CD4-positive, alpha-beta T cell (primary cell): ENCODE measurements at places on chromosomes 2 and 18.
A peak's percentile ranks its signal among the peaks of the same experiment; 100 is the strongest.

- DNase-seq, result no peak
Observed at GRCh38 chr2:100625717-100626116, 62.9 kb downstream of the PDCL3 start.

DNA sequence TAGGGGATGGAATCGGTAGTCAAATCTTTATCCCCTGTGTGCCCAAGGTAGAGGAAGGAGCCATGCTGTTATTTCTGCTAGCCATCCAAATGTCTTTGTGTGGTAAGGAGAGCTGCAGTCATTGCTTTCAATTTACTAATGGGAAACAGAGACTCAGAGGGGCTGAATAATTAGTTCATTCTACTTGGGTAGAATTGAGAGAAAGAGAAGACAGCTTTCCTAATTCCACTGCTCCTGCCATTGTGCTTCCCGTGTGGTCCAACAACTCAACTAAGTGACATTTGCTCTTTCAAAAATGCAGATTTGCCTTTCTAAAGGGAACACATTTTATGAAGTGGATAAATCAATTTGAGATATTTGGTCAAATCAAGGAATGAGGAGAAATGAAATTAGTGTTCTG lies 136.1 kb downstream of the AQP4 start:
- DNase-seq, result no peak

- DNase-seq, result no peak
Observed at GRCh38 chr2:57376985-57377384, 669.6 kb upstream of the VRK2 start.

GRCh38 chr18:58761241-58761969 lies 90.1 kb downstream of the MALT1 start:
- DNase-seq, result no peak

DNA sequence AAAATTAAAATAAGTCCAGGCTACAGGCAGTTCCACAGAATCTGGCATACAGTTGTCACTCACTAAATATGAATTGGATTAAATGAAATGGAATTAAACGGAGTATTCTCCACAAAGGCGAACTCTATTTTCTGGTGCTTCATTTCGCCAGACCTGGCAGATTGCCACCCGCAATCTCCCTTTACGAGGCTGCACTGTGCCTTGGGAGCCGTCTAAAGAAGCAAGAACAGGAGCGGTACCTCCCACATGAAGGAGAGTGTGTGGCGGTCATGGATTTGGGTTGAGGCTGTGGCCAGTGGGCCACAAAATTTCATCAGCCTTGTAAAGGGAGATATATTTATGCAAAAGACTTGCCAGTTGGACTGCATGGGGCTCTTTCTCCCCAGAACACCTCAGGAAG lies 151.0 kb downstream of the OSR1 start:
- DNase-seq, result no peak

- DNase-seq, result no peak
Observed at GRCh38 chr2:127410871-127411652, 7.2 kb upstream of the PROC start.

- no peak for DNase-seq
Observed at GRCh38 chr2:191376981-191377629, 131.9 kb downstream of the MYO1B start.

DNA sequence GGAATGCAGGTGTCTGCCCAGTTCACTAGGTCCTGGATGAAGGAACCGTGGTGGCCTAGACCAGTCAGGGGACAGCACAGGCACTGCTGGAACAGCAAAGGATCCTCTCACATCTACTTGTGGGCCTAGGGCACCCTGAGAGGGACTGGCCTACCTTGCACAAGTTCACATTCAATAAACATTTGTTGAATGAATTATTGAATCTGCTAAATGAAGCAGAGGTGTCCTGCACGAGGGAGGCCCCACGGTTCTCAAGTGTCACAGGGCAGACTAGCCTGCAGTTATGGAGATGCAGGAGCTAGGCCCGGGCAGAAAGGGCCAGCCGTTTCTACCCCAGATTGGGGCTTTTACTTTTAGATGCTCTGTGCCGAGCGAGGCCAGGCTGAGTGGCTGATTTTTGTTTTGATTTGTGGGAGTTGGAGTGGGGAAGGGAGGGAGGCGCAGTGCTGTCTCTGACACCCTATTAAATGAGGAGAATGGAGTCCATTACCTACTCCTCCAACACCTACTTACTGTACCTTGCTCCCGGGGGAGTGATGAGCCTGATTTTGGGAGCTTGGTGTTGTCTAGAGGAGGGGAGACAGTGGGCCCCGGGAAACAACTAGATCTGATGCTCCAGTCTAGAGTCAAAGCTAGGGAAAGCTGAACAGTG lies 18.4 kb downstream of the SH2D6 start:
- DNase-seq, result no peak

- DNase-seq, result no peak
Observed at GRCh38 chr2:240919161-240919781, 13.1 kb downstream of the CROCC2 start.

- no peak for DNase-seq
Observed at GRCh38 chr2:106561356-106561755, 74.2 kb downstream of the CD8B2 start.

GRCh38 chr18:46899274-46899948 lies 17.9 kb downstream of the PIAS2 start:
- no peak for DNase-seq

DNA sequence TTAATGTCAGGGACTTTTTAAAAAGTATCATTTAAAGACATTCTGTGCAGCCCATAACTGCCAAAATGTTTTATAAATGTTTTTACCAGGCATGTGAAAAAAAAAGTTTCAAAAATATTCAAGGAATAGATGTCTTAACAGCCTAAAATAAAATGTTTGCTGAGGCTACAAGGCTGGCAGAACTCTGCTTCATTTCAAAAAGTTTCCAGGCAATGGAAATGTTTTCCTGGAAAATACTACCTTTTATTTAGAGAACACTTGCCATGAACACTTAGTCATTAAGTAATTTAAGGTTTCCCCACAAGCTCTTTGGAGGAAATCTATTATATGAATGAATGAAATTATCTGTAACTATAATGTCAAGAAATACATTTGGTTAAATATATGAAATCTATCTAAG lies 68.8 kb downstream of the THADA start:
- no peak for DNase-seq

DNA sequence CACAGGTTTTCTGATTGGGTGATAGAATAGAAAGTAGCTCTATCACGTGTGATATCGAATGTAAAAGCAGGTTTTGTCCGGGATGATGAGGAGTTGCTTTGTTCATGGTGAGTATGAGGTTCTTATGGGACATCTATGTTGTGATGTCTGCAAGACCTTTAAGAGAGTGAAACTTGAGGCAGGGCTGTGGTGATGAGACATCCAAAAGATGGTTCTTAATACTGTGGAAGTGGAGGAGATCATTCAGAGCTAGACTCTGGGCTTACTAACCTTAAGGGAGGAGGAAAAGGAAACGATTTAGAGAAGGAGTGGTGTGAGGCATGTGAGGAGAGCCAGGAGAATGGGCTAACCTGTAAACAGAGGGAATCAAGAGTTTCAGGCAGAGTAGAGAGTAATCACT lies 92.0 kb downstream of the WDR7 start:
- DNase-seq, result no peak

- DNase-seq, result no peak
Observed at GRCh38 chr2:159093497-159093896, 125.1 kb downstream of the TANC1 start.

DNA sequence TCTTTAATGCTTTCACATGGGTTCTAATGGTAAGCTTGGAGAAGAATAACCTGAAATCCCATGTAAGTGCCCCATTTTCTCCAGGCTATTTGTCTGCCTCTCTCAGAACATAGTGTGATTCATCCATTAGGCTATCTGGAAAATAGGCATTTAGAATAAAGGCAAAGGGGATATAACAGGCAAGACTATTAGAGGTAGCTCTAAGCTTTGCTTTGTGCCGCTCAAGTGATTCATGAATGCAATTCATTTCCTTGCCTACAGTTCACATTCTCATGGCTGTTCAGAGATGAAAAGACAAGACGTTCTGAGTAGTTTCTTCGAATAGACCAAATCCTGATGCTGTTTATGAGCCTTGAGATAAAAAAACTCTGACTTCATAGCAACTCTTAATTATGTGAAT lies 101.7 kb downstream of the ANKRD44 start:
- no peak for DNase-seq

- peak; percentile 32 for DNase-seq
Observed at GRCh38 chr2:24920098-24920808, at the start of gene ADCY3. Gene ADCY3, minus strand, starts transcription at chr2:24920237. Its CDS starts 1,250 bp downstream, at chr2:24918987.

DNA sequence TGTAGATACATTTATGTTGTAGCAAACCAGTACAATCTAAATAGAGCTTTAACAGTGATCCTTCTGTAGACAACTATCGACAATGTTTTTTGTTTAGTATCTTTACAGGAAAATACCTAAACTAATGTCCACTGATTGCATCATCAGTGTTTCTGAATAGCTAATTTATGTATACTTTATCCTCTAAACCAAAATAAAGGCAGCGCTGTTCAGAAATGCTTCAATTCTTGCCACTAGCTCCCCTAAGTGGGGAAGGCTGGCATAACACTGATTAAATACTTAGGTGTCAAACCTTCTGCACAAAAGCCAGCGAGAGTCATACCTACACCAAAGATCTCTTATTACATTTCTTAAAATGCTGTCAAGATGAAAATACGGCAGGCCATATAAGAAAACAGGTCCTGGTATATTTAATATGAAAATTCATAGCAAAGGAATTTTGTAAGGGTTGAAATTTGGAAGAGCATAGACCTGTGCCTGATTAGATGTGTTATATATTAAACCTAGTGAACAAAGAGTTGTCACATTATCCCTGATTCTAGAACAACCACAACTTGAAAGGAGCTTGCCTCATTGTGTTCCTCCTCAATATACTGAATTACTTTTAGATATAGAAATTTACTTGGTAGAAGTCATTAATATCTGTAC lies 1693.4 kb upstream of the SLC39A10 start:
- no peak for DNase-seq

GRCh38 chr2:105364436-105365139 lies 27.2 kb downstream of the C2orf49 start:
- DNase-seq, result no peak
